ENCODE measurements at places on chromosomes 4 and X.

- peak; percentile 28 for DNase-seq
These were observed 493 bp upstream of the UCHL1 start for GRCh38 chr4:41256131-41256739.

- DNase-seq: no peak
These were observed 1.6 kb upstream of the AP1S2 start for GRCh38 chrX:15856222-15856587.

GRCh38 chr4:3241898-3242524, 6.9 kb upstream of the MSANTD1 start:
- DNase-seq: no peak

- no peak for DNase-seq
These were observed 135.6 kb downstream of the CAMK2D start for GRCh38 chr4:113625902-113626301.

DNA sequence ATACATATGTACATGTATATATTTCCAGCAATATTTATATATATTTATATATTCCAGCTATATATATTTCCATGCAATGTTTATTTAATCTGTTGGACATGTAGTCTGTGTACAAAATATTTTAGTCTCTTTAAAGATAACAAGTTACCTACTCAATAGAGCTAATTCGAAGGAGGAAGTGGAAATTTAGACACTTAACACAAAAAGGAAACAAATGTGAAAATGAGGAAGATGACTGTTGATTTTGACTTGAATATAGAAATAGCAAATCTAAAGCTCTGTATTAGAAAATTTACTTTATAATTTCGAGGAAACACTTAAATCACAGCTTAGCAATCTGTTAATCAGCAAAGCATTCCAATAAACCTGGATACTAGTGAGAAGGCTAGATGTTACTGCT, 1064.4 kb downstream of the PCDH7 start:
- no peak for DNase-seq

DNA sequence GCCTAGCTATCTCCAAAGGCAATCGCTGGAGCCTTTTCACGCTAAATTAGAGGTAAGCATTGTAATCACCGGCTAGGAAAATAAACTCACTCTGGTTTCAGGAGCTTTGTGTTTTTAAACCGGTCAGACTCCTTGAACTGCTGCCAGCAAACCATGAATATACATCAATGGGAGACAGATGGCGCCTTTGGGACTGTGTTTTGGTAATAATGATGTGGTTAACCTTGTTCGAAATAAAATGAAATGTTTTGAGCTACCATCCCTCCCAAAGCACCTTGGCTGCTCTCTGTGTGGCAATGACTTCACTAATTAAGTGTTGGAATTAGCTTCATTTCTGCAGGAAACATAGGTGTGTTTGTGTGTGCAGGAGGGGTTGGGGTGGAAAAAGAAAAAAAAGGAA, 65.3 kb downstream of the CLNK start:
- DNase-seq: peak; percentile 98

DNA sequence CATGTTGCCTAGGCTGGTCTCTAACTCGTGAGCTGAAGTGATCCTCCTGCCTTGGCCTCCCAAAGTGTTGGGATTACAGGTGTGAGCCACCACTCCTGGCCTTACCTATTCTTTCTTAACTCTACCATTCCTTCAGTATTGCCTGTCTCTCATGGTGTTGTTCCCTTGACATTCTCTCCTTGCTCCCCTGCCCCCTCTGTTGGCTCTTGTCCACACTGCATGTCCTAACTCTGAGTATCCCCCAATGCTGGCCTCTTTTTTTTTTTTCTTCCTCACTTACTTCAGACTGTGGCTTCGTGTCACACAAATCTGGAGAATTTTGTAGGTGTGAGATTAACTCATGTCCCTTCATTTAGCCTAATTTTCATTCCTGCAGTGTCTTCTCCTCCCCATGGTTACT, 22.9 kb upstream of the FRMPD4 start:
- no peak for DNase-seq

DNA sequence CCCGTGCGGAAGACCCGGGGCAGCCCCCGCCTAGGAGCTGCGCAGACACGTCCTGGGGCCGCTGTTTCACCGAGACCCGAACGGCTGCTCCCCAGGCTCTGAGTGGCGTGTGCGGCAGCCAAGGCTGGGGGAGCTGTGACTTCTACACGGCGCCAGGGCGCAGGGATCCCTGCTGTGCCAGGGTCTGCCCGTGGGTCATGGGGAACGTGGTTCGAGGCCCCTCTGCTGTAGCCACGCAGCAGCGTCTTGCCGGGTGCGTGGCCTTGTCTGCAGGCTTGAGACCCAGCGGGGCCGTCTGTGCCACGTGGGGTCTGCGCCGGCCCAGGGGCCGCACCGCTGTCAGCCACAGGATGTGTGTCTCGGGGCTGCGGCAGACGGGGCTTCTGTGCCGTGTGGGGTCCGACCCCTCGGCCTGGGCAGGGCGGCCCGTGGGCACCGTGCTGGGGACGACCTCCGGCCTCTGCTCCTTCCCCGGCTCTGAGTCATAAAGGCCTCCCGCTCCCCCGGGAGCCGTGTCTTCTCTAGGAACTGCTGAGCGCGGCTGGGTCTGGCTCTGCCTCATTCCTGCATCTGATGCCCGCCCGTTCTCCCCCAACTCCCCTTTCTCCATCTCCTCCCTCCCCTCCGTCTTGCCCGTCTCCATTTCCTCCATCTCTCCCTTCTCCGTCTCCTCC, 12.7 kb upstream of the GTPBP6 start:
- no peak for DNase-seq
